CD4-positive, alpha-beta T cell treated with Interleukin-6 at 100 ng/mL for 8 hours (primary cell): ENCODE measurements at places on chromosomes 4 and X.
A peak's percentile ranks its signal among the peaks of the same experiment; 100 is the strongest.

GRCh38 chrX:136034668-136035067 is 49.4 kb downstream of the SLC9A6 start:
- no peak for DNase-seq

DNA sequence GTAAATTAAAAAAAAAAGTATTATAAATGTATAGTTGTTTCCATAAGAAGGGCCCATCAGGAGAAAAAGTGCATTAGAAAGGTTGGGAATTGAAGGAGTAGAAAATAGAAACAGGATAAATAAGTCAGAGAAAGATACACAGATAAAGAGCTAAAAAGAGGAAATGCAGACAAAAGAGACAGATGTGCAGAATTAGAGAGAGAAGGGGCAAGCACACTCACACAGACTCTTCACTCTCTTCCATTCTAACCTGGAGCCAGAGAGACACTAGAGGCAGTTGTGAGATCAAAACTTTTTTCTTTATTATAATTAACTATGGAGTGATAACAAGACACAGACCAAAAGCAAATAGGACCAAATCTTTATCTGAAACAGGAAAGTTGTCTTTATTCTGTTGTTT is 134.1 kb downstream of the CEP135 start:
- DNase-seq, result no peak

DNA sequence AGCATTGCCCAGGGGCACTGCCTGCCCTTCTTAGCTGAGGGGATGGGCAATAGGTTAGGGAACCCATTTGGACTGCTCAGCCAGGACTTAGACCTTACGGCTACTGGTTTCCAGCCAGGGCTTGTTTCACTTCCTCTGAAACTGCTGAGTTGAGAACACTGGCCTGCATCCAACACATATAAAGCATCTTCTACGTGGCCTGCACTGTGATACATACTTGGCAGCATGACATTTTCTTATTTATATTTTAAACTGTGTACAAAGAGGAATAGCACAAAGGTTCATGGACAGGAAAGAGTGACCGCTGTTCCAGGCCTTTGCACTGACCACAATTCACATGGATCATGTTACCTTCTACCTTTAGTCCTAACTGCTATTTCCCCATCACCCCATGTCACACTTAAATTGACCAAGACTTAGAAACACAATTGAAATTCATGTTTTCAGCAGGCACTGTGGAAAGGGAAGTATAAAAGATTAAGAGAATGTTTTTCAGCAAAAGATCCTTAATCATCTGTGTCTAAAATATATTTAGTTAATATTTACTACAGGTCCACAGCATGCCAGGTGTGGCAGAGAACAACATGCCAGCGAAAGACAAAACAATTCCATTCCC is 43.7 kb downstream of the NLGN4X start:
- DNase-seq, result no peak

DNA sequence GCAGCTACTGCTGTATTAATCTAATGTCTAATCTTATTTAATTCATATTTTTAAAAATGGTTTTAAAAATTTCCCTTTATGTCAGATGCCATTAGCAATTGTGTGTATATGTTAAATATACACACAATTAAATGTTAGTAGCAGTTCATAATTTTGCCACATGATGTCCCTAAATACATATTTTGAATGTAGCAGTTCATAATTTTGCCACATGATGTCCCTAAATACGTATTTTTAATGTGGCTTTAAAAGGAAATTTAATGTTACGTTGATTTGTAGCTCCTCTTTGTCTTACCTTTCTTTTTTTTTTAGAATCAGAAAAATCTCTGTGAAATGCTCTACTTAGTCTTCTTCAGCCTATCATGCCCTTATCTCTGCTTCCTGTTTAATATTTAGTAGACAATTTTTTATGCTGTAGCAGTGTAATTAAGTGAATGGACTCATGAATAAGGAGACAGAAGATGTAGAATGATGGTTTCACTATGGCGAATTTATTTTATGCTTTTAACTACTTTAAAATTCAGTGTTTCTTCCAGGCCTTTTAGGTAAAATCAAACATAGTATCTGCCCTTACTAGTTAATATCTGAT is 26.1 kb downstream of the RBM46 start:
- DNase-seq, result no peak

GRCh38 chr4:83536362-83537272 is 709 bp downstream of the GPAT3 start:
- no peak for DNase-seq

- no peak for DNase-seq
Observed at GRCh38 chr4:137644201-137644600, 111.9 kb upstream of the PCDH18 start.

GRCh38 chrX:20438871-20439526 is 172.3 kb upstream of the RPS6KA3 start:
- no peak for DNase-seq

DNA sequence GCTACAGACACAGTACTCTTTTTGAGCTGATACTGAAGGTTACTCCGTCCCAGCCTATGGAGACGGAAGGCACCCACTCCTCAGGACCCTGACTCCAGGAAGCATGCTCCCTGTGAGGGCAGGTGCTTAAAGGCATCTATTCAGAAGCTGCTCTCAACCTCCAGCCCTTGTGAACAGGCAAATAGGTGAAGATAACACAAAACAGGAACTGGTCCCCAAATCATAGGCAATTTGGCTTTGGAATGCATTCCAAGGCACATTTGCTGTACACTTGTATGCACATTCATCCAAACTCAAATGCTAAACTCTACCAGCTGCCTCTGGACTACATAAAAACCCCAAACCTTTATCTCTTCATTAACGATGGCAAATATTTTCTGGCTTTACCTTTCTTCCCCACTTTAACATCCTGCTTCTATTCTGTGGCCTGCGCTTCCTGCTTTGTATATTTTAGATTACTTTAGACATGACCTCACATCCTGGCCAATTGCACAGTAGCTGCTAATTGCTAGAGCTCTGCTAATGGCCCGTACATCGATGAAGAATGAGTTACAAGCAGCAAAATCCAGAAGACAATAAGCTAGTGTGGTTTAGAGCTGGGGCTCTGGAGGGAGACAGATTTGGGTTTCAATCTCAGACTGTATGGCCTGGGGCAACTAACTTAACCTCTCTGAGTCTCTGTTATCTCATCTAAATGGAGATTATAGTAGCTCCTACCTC is 3.2 kb downstream of the SEL1L3 start:
- DNase-seq, result peak; percentile 57

DNA sequence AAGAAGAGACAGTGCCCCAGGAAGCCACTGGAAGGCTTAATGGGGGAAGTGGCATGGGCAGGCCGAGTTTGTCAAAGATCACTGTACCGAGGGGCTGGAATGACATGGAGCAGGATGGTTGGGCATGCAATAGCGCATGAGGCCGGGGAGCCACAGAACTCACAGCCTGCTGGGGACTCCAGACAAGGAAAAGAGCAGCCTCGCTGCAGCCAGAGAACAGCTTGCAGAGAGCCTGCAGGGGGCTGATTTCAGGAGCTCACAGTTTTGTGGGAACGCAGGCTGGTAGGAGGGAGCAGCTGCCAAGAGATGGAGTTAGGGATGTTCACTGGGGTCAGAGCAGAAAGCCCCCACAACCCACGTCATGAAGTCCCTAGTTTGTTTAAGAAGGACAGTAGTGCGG is 45.4 kb downstream of the STOX2 start:
- no peak for DNase-seq

- no peak for DNase-seq
Observed at GRCh38 chr4:128159967-128160366, 98.9 kb downstream of the LARP1B start.

DNA sequence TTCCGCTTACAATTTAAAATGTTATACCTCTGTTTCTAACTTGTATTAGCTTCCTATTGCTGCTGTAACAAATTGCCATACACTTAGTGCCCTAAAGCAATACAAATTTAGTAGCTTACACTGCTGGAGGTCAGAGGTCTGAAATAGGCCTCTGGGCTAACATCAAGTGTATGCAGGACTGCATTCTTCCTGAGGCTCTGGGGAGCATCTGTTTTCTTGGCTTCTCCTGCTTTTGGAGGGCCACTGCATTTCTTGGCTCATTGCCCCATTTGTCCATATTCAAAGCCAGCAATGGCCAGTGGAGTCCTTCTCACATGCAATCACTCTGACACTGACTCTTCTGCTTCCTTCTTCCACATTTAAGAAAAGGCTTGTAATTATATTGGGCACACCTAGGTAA is 639.8 kb upstream of the INTU start:
- no peak for DNase-seq

DNA sequence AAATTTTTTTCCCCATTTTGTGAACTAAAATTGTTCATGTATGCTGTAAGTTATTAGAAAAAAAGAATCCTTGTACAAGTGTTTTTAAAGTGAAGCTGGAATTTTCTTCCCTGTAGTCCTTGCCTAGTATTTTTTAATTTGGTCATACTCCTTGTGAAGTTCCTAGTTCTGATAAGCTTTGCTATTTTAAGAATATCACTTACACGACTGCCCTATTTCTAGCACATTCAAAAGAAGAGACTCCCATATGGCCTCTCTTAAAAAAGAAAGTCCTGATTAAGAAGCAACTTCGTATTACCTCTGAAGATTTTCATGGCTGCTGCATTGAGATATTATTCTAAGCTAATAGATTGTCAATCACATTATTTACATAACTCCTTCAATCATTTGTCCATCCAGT is 87.2 kb downstream of the KLHL8 start:
- no peak for DNase-seq

- DNase-seq, result no peak
Observed at GRCh38 chr4:180483036-180483435, 1760.2 kb upstream of the TENM3 start.

DNA sequence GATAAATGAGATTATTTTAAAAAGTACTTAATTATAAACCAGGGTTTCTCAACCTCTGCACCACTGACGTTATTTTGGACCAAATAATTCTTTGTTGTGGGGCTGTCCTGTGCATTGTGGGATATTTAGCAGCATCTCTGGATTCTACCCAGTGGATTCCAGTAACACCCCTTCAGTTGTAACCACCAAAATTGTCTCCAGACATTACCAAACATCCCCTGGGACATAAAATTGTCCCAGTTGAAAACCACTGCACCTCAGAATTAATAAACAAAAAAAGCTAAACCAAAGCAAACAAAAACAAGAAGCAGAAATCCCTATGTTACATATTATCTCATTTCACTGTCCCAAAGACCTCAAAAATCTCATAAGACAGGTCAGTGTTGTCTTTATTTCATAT is 54.2 kb upstream of the GIMD1 start:
- DNase-seq, result no peak

DNA sequence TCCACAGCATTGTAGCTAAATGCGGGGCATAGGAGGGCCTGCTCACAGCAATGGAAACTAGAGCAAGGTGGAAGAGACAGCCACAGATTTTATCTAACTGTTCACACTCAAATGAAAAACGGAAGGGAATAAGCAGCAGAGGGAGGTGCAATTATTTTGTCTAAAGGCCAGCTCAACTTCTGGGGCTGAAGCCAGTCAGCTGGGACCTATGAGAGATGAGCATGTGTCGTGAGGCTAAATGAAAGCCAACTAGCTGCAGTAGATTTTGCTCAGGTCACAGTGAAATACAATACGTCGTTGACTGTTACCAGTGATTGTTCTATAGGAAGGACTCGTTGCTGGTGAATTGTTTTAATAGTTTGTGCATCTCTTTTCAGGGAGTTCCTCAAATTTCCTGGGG is 26.4 kb upstream of the FGFBP2 start:
- DNase-seq, result no peak

GRCh38 chr4:57910151-57910550 is 800.0 kb upstream of the IGFBP7 start:
- no peak for DNase-seq

GRCh38 chrX:2263203-2263602 is 237.6 kb downstream of the DHRSX start:
- DNase-seq, result no peak

GRCh38 chr4:150501983-150502382 is 80.0 kb upstream of the MAB21L2 start:
- DNase-seq, result no peak

DNA sequence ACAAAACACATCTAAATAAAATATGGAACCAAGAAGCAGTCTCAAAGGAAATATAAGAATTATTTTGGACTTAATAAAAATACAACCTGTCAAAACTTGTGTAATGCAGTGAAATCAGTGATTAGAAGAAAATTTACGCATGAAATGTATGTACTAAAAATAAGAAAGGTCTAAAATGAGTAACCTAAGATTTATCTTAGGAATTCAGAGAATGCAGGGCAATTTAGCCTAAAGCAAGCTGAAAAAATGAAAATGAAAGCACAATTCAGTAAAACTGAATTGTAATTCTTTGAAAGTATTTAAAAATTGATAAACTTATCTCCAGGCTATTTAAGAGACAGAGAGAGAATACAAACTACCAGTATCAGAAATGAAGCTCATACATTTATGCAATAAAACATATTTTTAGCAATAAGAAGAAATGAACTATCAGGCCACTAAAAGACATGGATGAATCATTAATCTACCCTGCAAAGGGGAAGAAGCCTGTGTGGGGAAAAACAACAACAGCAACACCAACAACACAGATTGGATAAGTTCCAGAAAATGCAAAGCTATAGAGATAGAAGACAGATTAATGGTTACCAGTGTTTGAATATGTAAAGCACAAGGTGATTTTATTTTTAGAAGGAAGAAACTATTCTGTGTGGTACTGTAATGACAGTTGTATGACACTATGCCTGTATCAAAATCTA is 442.0 kb upstream of the ADGRL3 start:
- no peak for DNase-seq

- DNase-seq, result no peak
Observed at GRCh38 chrX:99663136-99663535, 746.9 kb downstream of the PCDH19 start.

GRCh38 chrX:120286733-120287512 is 24.3 kb downstream of the TMEM255A start:
- no peak for DNase-seq

- DNase-seq, result no peak
Observed at GRCh38 chr4:138158746-138159297, 83.3 kb downstream of the SLC7A11 start.

DNA sequence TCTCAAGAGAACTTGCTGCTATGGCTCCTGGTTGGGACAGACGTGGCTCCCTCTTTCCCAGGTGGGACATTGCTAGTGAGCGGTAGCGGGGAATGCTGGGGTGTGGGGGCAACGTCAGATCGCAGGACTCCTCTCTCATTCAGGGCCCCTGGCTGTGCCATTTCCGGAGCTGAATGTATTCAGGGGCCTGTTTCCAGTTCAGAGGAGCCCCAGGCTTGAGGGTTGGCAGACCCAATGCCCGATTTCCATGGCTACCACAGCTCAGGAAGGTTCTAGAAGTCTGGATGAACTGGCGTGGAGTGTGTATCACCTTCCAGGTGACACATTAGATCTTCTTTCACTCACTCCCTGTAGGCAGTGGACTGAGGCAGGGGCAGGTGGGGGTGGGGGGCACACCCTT is 26.2 kb upstream of the CRMP1 start:
- no peak for DNase-seq

- DNase-seq, result no peak
Observed at GRCh38 chrX:36357855-36358254, 438.3 kb downstream of the CFAP47 start.

GRCh38 chr4:135186002-135186401 is 984.4 kb upstream of the PABPC4L start:
- DNase-seq, result no peak

- DNase-seq, result no peak
Observed at GRCh38 chr4:20037745-20038144, 214.0 kb upstream of the SLIT2 start.
